Activated CD4-positive, alpha-beta T cell treated with anti-CD3 and anti-CD28 coated beads, Interleukin-2, amount 50 U/mL, for 16 hours (primary cell): ENCODE measurements at places on chromosomes 7 and 10.

DNA sequence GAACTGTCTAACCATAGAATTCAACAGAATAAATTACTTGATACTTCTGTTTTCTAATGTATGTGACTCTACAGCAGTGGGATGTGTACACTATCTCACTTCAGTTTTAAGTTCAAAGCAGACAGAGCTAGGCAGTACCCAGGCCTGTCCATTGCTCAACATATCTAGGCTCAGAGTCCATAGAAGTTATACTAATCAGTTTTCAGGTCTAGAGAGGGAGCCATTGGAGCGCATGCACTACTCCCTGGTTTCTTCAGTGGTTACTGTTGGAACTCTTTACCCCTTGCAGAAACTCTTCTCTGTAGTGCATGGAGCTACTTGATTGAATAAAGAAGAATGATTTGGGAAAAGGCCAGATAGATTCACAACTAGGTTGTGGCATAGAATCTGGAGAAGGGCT, 4.4 kb downstream of the CD36 start:
- no peak for DNase-seq

GRCh38 chr7:81903115-81903514, 133.3 kb upstream of the HGF start:
- DNase-seq, result no peak

DNA sequence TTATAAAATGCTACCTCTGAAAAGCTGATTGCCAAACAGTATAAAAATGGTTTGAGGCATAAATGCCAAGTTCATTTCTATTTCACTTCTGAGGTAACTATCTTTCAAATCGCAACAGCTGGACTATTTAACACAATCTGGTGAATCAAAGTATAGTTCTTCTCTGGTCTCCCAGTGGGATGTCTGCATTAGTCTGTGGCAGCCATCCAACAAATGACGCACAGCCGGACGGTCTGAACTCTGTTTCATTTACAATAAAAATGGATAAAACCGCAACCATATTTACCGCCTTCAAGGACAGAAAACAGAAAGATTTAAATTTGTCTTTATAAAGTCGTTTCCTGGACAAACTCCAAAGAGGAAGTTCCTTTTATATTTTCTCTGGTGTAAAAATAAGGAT, 41.9 kb downstream of the ENO4 start:
- DNase-seq, result no peak

GRCh38 chr7:51658684-51659083, 342.1 kb upstream of the COBL start:
- DNase-seq, result no peak

DNA sequence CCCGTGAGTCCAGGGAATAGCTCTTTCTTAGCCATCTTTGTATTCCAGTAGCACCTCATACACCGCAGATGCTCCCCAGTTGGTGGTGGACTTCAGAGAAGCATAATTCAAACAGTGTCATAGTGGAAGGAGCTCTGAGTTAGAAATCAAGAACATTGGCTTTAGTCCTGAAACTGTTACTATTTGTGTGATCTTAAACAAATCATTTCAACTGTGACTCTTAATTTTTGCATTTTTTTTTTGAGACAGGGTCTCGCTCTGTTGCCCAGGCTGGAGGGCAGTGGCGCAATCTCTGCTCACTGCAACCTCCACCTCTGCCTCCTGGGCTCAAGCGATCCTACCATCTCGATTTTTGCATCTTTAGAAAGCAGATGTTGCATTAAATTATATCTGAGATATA, 1.8 kb downstream of the BPGM start:
- DNase-seq, result no peak

DNA sequence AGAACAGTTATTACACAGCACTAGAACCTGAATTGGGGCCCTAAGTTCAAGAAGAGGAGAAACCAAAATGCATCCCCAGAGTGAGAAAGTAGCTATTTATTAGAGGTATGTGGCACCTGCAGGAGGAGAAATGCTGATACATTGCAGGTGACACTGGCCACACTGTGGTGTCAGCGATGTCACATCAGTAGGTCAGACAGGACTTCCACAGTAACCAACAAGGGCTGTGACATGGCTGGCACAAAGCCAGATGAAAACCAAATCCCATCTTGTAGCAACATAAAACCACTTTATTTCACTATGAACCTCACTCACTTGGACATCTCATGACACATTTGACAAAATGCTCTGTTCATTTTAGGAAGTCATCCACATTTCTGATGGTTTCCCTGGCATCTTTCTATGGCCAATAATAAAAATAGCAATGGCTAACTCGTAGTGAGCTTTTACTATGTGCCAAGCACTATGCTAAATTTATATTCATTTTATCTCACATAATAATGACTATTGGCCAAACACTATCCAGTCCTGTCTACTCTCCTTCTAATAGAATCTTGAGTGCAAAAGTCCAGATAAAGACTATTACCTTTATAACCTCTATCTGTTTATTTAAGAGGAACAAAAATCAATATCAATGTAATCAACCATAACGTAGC, 154.2 kb downstream of the TSPAN12 start:
- DNase-seq, result no peak

DNA sequence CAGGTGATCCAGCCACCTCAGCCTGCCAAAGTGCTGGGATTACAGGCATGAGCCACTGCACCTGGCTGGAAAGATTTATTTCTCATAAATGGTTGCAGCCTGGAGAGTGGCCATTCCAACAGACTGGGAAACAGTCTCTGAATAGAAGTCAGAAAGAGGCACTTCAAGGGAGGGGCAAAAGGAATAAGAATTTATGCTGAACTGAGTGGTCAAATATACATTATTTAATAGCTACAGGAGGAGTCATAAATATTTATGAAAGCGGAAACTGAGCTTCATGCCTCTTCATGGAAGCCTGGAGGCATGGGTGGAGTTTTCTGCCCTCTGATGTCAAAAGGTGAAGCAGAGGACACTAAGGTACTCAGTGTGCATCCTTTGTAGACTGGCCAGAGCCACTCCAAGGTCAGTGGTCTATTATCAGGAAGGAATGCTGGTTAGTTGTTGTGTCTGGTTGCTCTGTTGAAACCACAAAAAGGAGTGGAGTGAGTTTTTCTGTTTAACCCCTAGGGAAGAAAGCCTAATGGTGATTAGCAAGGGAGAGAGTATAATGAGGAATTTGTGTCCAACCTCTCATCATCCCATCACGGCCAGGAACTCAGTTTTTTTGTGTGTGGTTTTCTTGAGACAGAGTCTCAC, 9.3 kb upstream of the NRBF2 start:
- DNase-seq, result no peak

DNA sequence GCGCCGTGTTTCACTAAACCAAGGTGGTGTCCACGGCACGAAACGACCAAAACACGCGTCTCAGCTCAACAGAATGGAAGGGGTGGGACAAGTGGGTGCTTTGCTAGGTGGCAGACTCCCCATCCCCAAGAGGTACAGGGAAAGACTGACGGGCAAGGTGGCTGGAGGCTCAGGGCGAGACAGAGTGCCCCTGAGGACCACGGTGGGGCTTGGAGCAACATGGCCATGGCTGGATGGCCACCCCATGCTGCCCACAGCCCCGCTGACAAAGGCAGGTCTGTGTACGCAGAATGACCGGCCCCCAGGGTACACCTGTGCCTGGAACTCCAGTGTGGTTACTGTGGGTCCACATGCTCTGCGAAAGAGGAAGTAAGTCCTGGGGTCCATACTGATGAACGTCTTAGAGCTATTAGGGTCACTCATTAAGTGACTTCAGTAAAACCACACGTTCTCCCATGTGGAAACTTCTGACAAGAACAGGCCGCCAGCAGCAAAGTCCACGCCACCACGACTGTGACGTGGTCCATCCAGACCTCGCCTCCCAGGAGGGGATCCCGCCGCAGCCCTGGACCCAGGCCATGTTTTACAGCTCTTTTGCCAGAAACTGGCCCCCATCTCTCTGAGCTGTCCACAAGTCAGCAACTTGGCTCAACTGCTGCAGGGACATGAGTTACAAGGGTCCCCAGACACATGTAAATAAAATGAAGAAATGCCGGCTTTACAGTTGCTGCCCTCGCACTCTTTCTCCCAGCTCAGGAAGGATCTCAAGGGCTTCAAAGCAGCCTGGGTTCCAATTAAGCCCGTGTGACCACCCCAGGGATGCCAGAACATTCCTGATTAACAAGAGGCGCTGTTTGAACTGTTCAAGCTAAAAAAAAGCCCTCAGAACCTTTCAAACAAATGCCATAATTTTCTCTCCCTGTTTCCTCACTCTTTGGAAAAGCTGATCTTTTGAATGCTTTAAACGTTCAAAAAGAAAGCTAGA, 66.8 kb downstream of the MAD1L1 start:
- DNase-seq, result no peak

DNA sequence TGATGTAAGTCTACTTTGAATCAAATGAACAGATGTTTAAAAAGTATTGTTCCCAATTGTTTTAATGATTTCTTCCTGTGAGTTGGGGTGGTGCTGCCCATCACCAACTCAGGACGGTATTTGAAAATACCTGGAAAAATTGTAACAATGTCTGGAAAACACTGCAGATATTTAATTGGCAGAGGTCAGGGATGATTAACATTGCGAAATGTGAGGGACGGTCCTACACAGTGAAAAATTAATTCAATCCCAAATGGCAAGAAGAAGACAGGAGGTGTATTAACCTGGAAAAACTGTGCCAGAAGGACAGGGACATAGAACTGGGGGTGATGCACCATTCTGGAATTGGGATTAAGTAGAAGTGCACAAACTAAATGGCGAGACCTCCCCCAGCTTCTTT, 29.6 kb downstream of the ANKIB1 start:
- no peak for DNase-seq

DNA sequence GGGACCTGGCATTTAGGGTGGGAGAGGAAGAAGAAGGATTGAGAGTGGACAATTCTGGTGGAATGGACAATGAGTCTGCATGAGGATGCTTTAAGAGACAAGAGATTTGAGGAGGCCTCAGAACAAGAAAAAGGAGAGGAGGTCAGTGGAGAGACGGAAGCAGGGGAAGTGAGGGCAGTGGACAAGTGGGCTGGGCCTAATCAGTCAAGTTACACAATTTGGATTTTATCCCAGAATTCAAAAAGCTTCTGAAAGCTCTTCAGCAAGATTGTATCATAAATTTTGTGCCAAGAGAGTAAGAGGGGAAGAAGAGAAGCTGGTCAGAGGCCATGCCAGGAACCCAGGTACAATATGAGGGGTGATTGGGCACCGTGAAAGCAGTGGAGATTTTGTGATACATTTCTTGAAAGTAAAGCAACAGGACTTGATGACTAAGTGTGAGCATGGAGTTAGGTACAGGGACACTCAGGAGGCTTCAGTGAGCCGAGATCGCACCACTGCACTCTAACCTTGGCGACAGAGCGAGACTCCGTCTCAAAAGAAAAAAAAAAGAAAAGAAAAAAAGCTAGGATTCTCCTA, 19.3 kb upstream of the TSPAN13 start:
- DNase-seq, result no peak

GRCh38 chr10:34236931-34237330, 578.2 kb downstream of the PARD3 start:
- DNase-seq, result no peak

- peak; percentile 76 for DNase-seq
These were observed 15.2 kb downstream of the OAT start for GRCh38 chr10:124403548-124403947.

GRCh38 chr10:30384701-30385201, 35.7 kb upstream of the MTPAP start:
- peak; percentile 23 for DNase-seq

DNA sequence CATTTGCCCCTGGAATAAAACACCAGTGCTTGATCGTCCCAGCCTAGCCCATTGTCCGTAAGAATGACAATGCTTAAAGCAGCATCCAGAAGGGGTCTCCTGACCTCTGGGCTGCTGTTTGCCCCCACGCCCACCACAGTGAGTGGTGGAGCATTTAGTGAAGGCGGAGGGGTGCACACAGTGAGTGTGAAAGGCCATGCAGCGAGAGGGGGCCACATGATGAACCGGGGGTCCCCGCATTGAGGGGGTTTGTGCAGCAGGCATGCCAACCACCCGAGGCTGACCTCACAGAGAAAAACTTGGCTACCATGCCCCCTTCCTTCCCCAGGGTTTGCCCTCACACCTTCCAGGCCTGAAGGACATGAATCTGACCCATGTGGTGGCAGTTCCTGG, 28.4 kb downstream of the CPXM2 start:
- DNase-seq, result no peak

GRCh38 chr7:2826771-2827170, 17.3 kb downstream of the GNA12 start:
- DNase-seq, result no peak

GRCh38 chr7:66886152-66886551, 34.9 kb upstream of the TMEM248 start:
- peak; percentile 56 for DNase-seq

DNA sequence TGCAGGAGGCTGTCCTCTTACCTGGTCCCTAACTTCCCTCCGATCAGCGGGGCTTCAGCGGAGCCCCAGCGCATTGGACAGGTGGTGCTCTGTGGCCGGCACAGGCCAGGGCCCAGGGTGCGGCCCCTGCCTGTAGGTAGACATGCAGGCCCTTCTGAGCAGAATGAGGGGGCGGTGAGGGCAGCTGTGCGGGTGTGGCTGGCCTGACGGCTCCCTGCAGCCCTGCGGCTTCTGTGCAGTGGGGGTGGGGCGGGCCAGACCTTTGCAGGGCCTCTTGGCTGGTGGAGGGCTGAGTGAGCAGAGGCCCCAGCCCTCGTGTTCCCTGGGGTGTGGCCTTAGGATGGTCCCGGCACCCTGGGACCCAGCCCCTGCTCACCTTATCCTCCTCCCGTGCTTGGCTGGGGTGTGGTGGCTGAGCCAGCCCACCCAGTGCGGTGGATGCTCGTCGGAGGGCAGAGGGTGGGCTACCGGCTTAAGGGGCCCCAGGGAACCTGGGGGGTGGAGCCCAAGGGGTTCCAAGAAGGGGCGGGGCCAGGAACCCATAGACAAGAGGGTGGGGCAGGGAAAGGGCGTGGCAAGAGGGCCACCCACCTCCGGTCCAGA, 175.2 kb upstream of the TNRC18 start:
- no peak for DNase-seq

- DNase-seq, result no peak
These were observed 35.6 kb upstream of the TOMM7 start for GRCh38 chr7:22858274-22858639.

- no peak for DNase-seq
These were observed 155.6 kb downstream of the ANLN start for GRCh38 chr7:36545291-36545690.

DNA sequence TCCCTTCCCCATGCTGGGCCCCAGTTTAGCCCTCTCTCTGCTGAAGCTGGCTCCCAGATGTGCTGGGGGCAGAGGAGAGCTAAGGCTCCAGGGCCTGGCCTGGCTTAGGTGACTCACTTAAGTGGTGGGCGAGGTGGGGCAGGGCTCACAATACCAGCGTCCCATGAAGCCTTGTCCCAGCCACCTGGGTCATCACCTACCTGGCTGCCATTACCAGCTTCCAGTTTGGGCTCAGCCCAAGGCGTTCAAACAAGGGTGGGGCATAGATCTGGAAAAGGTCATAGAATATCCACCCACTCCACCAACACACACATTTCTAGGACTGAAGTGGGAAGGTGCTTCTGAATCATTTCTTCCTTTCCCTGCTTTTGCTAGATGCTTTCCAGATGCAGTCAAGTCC, 8.3 kb downstream of the KAZALD1 start:
- DNase-seq, result no peak
